ENCODE measurements at places on chromosomes 12 and 14.
A peak's percentile ranks its signal among the peaks of the same experiment; 100 is the strongest.

GRCh38 chr12:132476038-132476414, 13.9 kb upstream of the FBRSL1 start:
- DNase-seq, result no peak

- no peak for DNase-seq
Observed at GRCh38 chr12:5364036-5364770, 67.7 kb upstream of the NTF3 start.

- DNase-seq, result no peak
Observed at GRCh38 chr12:4933411-4933810, 23.7 kb downstream of the KCNA1 start.

DNA sequence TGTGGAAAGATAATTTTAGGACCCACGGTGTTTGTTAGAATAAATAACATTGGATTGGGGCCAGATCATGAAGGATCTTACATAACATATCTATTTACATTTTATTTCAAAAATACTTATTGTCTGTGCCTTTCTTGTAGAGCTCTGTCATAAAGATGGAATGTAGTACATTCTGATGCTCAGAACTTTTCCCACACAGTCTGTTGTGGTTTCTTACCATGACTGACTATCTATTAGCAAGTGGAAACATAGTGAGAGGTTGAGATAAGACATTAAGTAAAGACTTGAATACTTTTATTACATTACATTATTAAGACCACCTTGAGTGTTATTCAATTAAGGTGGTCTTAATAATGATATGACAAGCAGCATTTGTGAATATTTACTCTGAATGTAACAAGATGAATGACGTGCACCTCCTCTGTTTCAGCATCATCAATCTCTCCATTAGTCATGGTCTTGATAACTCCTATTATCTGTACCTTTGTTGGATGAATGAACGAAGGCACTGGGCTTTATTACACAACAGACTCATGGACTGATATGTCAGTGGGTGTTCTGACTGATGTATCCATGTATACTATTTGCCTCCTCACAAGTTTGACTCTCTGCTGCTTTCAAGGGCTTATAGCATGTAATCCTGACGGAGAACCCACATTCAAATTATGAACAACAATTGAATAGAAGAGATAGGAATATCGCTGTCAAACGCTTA, 883.0 kb upstream of the FLRT2 start:
- DNase-seq, result no peak

DNA sequence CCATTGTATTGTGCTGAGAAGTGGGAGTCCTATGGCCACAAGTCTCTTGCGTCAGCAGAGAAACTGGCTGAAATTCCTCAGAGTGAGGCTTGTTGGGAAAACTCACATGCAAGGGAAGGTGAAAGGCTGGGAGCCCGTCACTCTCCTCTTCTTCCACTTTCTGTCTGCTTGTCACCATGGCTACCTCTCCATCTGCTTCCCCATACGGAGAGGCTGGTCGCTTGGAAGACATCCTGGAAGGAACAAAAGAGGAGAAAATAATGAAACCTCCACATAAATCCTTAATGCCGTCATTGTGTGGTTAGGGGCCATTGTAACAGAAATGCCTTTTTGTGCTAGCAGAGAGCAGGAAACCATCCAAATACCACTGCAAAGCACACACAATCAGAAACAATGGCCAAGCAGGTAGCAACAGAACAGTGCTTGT, 53.7 kb downstream of the SOX5 start:
- DNase-seq, result no peak

- no peak for DNase-seq
Observed at GRCh38 chr14:72788972-72789728, 104.8 kb downstream of the DPF3 start.

GRCh38 chr14:56208520-56208919, 90.3 kb downstream of the PELI2 start:
- no peak for DNase-seq

DNA sequence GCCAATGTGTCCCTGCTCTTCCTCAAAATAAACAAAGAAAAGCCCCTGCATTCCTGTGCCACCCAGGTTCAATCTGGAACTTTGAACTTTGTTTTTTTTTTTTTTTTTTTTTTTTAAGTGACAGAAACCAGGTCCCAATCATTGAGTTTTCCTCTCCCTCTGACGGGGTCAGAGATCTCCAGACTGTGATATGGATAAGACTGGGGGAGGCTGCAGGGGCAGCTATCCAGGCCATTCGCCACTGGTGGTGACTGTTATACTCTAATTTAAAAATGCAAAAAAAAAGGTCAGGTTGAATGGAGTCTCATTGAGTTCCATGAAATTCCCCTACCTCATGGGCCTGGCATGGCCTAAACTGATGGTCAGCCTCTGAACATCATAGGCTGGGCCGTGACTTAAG, 57.0 kb downstream of the TMX1 start:
- DNase-seq, result no peak

- DNase-seq, result no peak
Observed at GRCh38 chr12:84362552-84362897, 550.1 kb downstream of the SLC6A15 start.

- DNase-seq, result no peak
Observed at GRCh38 chr14:65620195-65620594, 207.7 kb downstream of the FUT8 start.

- no peak for DNase-seq
Observed at GRCh38 chr14:36221112-36221511, 44.6 kb upstream of the PTCSC3 start.

DNA sequence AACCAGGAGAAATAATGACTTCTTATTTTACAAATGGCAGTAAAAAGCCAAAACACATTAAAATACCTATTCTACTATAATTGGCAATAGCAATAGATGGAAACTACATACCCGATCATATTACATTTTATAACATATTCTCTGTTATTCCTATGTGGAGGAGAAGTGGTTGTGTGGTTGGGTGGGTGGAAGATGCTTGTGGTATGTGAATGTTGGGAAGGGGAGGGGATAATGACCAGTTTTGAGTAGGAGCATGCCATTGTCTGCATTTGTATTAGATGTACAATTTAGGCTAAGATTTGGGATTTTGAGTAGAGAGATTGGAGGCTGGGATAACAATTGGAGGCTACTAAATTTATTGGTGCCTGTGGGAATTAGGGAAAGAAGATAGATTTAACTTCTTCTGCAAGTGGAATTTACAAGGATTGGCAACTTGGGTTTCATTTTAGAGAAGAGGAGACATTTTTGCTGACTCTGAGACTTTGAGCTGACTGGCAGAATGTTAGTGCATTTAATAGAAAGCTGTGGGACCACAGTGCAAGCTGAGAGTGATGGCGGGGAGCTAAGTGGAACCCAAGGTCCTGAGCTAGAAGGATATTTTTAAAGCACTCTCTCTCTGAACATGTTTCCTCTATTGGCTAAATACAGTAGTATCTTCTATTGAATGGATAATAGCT, 65.2 kb downstream of the SLC16A7 start:
- no peak for DNase-seq

- DNase-seq, result peak; percentile 60
Observed at GRCh38 chr12:55681142-55682077, 26.3 kb downstream of the ITGA7 start.

DNA sequence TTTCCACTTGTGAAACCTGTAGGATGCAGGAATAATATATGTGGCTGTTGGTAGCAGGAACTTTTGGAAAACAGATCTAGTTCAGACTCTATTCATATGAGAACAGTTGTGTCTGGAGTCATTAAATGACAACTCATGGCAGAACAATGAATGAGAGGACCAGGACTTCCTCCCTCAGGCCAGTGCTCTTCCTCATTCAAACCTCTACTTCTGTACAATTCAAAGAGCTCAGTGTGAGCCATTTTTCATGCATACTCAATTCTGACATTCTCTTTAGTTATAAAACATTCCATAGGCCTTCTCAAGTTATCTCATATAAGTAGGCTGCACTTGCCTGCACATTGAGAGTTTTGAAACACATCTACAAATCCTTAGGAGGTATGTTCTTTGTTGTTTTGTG, 1526.6 kb upstream of the FLRT2 start:
- no peak for DNase-seq

- no peak for DNase-seq
Observed at GRCh38 chr14:100372357-100373048, 49.4 kb downstream of the SLC25A47 start.

- DNase-seq, result no peak
Observed at GRCh38 chr14:38505221-38505972, 249.5 kb upstream of the CLEC14A start.

DNA sequence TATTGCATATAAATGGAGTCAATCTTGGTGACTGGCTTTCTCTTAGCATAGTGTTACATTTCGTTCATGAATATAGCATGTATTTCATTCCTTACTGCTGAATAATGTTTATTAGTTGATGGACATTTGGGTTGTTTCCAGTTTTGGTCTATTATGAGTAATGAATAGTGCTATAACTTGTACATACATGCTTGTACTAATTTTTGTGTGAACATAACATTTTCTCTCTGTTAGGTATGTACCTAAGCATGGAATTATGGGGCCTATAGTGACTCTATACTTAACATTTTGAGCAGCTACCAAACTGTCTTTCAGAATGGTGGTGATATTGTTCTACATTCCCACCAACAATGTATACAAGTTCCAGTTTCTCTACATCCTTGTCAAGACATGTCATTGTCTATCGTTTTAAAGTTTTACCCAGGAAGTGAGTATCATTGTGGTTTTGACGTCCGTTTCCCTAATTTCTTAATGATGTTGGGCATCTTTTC, 23.1 kb downstream of the ATP2A2 start:
- no peak for DNase-seq

- DNase-seq, result no peak
Observed at GRCh38 chr14:75311356-75311755, 32.7 kb downstream of the FOS start.

DNA sequence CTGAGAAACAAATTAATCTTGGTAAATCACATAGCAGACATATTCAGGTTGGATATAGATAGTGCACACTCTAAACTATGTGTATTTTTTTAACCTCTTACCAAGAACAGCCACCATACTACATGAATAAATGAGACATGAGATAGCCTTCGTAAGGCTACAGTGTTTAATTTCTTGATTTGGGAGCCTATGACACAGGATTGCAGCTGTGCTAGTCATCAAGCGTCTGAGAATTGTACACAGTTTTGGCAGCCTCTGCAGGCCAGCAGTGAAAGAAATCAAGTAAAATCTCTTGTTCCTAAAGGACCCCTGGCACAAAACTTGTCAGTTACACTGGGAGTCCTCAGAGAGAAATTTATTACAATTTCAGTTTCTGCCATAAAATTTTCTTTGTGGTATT, 236.1 kb downstream of the C12orf50 start:
- no peak for DNase-seq

GRCh38 chr14:90299408-90299807, 32.3 kb downstream of the NRDE2 start:
- DNase-seq, result no peak

- DNase-seq, result no peak
Observed at GRCh38 chr12:116673681-116674111, 64.2 kb downstream of the SPRING1 start.

DNA sequence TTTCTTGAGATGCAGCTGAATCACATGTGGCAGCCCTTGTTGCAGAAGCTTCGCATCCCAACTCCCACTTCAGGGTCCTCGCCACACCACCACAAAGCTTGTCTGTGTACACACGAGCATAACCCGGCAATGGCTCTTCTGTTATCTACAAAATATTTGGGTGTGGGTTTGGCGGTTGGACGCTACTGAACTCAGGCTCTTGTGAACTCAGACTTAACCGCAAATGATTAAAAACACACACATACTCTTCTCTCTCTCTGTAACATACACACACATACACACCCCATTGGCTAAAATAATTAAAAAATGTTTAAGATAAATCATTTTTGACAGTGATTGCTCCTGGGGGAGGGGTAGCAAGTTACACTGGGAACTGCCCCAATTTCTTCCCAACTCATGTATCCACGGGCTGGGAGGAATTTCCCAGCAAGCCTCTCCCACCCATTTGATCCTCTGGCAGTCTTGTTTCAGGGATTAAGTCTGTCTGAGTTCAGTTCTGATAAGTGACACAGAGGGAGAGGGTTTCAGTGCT, 63.7 kb upstream of the MANSC4 start:
- no peak for DNase-seq
